Myometrial cell (primary cell): ENCODE measurements at places on chromosomes 3 and 15. TPM values are rescaled to one million over a fixed set of nuclear protein-coding genes. Genes with fewer than 3 reads are reported as not detected.

Gene UBA5
- total RNA-seq: 20.2 and 42.9 TPM in 2 replicates

Gene CPNE9
- not detected in 2 replicates for total RNA-seq

Gene ACTR8
- total RNA-seq: 14.4 and 14.9 TPM in 2 replicates

Gene GLDN
- 0.29 and 0.53 TPM in 2 replicates for total RNA-seq

Gene DPPA2
- not detected in 2 replicates for total RNA-seq

Gene GOLGA8T
- not detected in 2 replicates for total RNA-seq
